Esophagus squamous epithelium (tissue), 5 donors: ENCODE measurements at places on chromosomes 7 and 10.

DNA sequence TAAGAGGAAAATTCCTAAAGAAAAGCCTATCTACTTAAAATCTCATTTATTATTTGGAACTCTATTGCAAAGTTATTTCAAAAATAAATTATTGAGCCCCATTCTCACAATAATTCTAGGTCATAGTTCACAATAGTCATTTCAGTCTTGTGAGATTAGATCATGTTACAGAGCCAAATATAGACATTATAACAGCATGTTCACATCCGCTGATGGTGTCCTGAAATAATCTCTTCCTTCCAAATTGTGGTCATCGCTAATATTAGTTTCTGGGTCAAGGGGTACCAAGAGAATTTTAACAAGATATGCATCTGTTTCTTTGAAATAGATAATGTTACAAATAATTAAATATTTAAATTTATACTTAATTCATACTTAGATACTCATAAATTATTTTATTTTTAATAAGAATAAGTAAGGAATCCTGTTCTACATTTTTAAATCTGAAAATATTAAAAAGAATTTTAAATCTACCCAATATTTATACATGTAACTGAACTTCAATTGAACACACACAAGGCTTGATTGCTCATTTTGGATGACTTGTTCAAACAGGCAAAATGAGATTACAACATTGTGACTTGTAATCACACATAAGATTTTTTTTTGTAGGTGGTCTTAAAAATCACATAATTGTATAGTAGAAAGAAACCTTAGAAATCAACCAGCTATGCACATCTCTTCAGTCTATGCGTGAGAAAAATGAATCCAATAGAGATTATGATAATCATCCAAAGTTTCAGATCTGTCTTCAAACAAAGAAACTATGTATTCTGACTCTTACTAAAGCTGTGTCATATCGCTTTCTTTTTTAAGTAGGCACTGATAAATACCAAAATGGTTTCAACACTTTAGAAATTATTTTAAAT, 13.1 kb downstream of the GNAT3 start:
- no peak for DNase-seq

GRCh38 chr7:155458878-155459699, 1.2 kb downstream of the EN2 start:
- no peak for DNase-seq

DNA sequence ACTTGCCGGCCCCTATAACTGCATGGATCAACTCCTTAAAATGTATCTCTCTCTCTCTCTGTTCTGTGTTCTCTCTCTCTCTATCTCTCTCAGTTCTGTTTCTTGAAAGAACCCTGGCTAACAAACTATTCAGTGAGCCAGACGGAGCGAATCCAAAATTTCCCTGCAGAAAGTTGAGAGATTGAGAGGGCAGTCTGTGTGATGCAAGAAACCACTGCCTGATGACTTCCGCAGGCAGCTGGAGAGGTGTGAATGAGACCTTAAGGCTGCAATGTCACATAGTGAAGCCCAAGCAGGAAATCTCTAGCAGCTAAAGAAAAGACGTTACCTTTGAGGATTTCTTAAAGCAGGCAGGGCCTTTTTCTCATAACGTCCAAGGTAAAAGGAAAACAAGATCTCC, 17.3 kb downstream of the FAM107B start:
- no peak for DNase-seq

DNA sequence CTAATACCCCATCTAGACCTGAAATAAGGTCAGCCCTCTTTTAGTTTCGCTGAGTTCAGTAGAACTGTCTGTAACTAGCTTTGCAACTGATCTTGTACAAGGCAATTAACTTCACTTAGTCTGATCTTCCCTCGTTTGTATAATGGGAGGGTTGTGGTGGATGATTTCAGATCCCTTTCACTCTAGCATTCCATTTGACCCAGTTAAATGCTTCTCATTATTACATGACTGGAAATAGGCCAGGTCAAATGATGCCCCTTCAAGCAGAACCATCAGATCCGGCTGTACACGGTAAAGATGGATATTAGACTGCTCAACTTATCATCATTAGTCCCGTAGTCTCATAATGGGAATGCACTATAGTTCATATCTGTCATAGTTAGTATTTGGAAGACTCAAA, 1009.0 kb downstream of the LRMDA start:
- no peak for DNase-seq

- DNase-seq = no peak
These were observed 175.2 kb downstream of the TPST1 start for GRCh38 chr7:66380272-66380888.

- no peak for DNase-seq
These were observed 96.8 kb upstream of the AGR3 start for GRCh38 chr7:16978358-16979244.

- no peak for DNase-seq
These were observed 31.1 kb upstream of the ABCA13 start for GRCh38 chr7:48140001-48140681.

DNA sequence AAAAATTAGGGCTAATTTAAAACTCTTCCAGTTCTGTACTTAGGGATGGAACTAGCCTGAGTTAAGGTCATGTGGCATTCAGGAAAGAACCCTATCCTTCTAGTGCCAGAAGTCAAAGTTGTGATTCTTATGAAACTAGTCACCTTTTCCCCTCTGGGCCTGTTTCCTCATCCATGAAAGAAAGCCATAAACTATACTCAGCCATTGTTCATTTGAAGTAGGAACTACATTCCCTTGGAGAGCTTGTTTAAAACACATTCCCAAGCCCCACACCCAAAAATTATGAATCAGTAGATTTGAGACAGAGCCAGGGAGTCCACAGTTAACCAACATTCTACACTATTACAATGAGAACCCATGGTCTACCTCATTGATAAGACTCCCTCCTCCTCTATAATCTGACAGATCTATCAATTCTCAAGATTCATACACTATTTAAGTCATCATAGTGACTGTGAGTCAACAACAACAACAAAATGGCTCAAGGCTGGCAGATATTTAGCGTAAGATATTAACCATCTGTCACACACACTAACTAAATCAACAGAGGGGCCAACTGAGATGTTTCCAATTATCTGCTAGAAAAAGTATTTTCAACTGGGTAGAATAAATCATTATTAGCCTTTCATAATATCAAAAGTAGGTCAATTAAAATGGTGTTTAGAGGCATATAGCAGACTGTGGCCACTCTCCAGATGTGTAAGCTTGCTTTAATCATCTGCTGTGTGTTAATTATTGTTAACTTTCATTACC, 102.3 kb downstream of the SLC25A13 start:
- DNase-seq = no peak

- DNase-seq = no peak
These were observed 154.4 kb downstream of the GALNT17 start for GRCh38 chr7:71286336-71286735.

DNA sequence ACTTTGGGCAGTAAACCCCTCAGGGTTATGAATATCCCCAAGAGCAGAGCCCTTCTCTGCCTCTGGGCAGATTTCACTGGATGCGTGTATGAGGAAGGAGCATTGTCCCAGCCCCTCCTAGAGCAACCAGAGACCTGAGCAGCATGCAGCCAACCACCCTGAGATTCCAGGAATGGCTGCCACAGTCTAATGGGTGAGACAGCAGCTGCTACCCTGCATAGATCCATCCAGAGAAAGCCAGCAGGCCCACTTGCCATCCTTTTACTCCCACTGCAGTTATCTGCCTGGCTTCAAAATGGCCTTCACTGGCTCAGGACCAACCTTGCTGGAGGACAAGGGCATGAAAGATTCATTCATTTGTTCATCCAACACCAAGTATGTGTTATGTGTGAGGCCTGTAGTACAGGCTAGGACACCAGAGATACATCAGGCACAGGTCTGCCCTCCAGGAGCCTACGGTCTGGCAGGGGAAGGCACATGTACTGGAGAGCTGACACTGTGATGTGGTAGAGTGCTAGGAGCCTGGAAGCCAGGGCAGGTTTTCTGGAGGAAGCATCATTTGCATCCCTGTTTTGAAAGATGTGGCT, 26.2 kb upstream of the C10orf105 start:
- no peak for DNase-seq

- no peak for DNase-seq
These were observed 143.3 kb downstream of the KMT2E start for GRCh38 chr7:105157278-105157677.

DNA sequence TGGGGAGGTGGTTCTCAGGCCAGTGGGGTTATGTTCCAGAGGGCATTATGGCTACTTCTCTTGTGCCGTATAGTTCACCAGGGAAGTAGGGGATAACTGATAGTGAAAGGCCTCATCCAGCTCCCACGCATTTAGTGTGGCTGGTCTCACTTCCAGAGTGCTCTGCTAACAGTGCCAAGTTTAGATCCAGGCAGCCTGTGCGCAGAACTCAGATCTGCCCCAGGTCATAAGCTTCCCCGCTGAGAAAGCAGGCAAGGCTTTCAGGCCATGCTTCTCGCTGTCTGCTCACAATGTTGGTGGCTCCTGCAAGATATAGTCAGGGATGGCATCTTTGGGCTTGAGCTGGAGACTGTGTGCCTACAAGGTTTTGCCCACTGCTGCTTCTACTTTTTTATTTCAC, 11.3 kb downstream of the AGK start:
- no peak for DNase-seq

- no peak for DNase-seq
These were observed 776 bp downstream of the PEX1 start for GRCh38 chr7:92527300-92528187.

DNA sequence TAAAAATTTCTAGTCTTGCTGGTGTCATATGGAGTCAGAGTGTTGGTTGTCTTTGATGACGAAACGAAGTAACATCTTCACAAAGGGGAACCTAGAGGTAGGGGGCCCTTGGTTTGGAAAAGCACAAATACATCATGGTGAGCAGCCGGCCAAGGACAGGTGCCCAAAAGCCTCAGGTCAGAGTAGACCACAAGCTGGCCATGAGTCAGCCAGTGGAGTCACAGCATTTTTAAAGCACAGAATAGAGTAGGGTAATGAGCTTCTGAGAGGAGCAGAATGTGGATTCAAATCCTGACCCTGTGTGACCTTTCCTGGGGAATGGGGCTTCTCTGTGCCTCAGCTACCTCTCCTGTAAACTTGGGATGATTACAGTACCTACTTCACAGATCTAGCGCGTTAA, 5.3 kb downstream of the CAMK2B start:
- no peak for DNase-seq
